AG04450 (cell line): ENCODE measurements at places on chromosomes 2 and 18.

- no peak for DNase-seq
These were observed 73.3 kb upstream of the L3MBTL4 start for GRCh38 chr18:6487968-6488367.

- peak; percentile 78 for DNase-seq
These were observed 23.6 kb downstream of the ANKRD44 start for GRCh38 chr2:197286805-197287595.

GRCh38 chr18:77102259-77103040 lies 30.1 kb downstream of the MBP start:
- peak; percentile 71 for DNase-seq

- no peak for DNase-seq
These were observed 92.1 kb upstream of the ATP8B1 start for GRCh38 chr18:57895182-57895581.

DNA sequence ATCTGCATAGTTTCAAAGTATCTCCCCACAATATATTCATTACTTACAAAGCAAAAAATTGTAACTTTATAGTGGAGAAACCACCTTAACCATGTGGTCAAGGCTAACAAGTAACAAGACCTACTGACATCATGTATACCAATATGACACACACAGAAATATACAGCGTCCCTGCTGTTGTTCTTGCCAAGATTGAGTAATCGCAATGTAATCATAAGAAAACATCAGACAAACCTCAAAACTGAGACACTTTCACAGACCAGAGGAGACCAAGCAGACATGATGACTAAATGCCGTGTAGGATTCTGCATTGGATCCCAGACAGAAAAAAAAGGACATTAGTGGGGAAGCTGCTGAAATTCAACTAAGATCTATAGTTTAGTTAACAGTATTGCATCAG lies 123.0 kb downstream of the ACAA2 start:
- peak; percentile 66 for DNase-seq

DNA sequence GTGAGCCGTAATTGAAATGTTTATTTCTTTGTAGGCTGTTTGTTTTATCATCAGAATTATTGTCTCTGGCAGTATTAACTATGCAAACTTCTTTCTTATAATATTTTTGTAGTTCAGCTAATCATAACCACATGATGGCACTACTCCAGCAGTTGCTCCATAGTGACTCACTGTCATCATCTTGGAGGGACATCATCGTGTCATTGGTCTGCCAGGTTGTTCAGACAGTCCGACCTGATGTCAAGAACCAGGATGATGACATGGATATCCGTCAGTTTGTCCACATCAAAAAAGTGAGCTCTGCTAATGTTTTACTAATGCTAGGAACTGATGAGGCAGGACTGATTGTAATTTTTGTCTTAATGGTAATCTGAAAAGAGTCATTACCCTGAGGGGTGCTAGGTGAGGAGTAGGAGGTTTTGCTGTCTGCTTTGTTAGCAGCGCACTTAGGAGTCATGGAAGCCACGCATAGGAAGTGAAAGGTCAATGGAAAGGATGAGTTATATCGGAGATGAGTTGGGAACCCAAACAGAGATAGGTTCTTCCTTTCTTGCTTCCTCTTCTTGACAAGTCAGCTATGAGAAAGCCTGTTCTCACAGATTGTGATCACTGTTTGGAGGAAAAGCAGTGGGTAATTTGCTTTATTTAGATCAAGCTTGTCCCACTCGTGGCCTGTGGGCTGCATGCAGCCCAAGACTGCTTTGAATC lies 49.2 kb downstream of the PIKFYVE start:
- DNase-seq: no peak

DNA sequence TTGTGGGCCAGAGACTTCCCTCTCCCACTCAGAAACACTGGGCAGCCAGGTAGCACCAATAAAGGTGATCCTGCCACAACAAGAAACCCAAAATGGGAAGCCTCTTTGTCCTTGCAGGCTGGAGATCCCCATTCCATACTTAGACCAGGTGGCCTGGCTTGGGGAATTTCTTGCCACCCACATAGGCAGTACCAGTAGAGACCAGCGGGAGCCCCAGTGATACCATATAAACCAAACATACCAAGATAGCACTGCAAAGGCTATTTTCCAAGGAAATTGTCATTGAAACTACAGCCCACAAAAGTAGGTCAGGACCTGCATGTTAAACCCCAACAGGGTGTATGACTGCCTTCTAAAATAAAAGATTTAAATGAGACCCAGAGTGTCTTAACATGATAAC lies 171.6 kb downstream of the DIS3L2 start:
- no peak for DNase-seq

DNA sequence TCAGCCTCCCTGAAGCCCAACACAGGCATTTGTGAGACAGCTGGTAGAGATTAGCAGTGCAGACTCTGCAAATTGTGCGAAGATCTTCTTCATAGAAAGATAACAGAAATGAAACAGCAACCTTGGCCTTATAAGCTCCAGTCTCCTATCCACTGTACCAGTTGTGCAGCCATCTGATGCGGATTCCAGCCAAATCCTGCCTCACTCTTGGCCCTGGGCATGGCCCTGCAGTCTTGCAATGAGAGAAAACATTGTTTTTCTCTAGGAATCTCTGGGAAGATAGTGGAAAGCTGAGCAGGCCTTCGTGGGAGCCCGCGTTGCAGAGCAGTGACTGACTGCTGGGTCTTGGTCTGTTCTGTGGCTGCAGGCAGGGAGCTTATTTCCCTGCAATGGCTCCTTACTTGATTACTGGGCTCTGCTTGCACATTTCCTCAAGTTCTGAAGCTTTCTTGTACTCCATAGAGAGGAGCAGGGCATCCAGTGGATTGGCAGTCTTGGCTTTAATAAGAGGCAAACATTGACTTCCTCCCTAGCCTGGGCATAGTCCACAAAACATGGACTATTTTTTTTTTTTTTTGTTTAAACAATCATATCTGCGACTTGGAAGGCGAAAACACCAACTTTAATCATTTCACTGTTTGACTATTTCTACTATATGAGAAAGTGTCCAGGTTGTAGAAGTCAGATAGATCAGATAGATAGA lies 193.0 kb downstream of the ACTR3 start:
- no peak for DNase-seq

DNA sequence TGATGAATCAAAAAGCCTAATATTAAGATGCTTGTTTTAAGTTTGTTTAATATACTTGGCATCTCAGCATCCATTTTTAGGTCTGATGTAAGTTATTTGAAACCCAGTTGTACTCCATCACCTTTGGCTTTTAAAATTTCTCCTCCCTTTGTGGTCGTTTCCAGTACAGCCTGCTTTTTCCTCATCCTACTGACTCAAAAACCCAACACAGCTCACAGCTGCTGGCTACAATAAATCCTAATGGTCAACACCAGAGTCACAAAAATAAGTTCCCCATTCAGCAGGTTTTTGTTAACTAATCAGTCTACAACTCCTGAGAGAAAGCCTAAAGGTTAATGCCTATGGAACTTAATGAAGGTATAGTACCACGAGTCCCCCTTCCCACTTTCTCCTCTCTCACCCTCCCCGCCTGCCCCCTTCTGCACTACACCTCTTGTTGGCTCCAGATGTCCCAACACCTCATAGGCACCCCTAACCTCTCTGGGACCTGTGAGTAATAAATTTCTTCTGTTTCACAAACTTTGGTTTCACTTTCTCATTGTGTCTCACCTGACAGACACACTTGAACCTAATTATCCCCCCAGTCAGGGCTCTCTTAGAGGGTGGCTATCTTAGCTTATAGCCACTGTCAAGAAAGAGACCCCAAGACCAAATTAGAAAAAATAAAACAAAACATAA lies 148.6 kb downstream of the GALNT1 start:
- DNase-seq: no peak

GRCh38 chr18:10017043-10017442 lies 103.2 kb downstream of the VAPA start:
- DNase-seq: no peak

DNA sequence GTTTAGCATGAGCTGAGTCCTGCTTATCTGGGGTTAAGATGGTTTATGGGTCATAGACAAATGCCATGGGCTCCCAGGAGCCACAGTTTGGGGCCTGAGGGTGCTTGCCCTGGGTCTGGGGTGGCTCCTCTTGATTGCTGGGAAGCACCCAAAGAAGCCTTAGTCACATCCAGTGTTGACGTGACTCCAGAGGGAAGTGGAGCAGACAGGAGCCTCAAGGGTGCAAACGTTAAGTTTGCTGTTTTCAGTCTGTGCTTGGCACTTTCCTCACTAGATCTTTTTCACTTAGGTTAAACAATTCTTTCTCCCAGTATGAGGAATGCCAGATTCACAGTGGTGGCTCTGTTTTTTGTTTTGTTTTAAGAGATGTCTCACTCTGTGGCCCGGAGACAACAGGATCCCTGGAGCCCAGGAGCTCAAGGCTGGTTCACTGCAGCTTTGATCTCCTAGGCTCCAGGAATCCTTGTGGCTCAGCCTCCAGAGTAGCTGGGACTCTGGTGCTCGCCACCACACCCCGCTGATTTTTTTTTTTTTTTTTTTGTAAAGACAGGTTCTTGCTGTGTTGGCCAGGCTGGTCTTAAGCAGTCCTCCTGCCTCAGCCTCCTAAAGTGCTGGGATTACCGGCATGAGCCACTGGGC lies 251.3 kb downstream of the FAM210A start:
- no peak for DNase-seq
